ENCODE measurements at places on chromosomes 3 and 15.

GRCh38 chr3:142586803-142587406, 8.4 kb upstream of the ATR start:
- DNase-seq, result peak; percentile 2

DNA sequence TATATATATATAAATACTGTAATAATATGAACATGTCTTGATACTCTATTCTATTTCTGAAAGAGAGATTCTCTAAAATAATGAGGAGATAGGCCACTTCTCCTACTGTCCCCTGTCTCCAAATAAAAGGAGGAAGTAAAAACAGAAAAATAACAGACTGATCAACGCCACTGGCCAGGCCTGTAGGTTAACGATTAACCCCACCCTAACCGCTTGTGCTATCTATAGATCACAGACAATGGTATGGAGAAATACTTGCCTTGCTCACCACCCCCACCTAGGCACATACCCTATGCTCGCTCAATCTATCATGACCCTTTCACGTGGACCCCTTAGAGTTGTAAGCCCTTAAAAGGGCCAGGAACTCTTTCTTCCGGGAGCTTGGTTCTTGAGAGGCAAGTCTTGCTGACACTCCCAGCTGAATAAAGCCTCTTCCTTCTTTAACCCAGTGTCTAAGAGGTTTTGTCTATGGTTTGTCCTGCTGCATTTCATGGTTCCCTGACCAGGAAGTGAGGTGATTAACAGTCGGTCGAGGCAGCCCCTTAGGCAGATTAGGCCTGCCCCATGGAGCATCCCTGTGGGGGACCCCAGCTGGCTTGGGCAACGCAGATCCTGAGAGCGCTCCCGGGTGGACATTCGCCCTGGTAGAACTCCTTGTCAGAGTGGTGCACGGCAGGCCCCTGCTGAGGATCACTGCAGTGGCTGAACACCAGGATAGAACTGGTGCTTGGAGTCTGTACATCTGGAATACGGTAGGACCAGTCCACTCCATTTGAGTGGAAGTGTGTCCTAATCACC, 521.8 kb upstream of the CNTN3 start:
- DNase-seq, result no peak

GRCh38 chr15:62940755-62941361, 101.7 kb upstream of the TPM1 start:
- no peak for DNase-seq

GRCh38 chr3:61595288-61595687, 33.9 kb downstream of the PTPRG start:
- DNase-seq, result no peak

- no peak for DNase-seq
Measured at GRCh38 chr3:186160691-186161243, 51.9 kb upstream of the ETV5 start.

GRCh38 chr3:156109989-156110388, 10.4 kb upstream of the KCNAB1 start:
- no peak for DNase-seq

DNA sequence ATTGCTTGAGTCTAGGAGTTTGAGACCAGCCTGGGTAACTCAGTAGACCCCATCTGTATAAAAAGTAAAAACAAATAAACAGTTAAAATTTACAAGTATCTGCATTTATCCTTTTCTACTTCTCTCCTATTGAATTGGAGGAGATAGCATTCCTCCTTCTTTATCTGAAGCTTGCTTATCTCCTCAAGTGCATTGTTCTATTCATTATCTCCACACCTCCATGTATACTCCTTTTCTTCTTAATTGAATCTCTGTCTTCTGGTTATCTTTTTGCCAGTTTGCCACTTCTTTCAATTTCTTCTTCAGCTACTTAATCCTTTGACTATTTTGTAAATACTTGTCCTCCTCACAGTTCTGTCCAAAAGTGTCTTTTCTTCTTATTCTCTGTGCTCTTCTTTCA, 88.6 kb downstream of the STRIT1 start:
- no peak for DNase-seq

GRCh38 chr15:68340726-68341671, 63.5 kb downstream of the FEM1B start:
- no peak for DNase-seq

- DNase-seq, result no peak
Measured at GRCh38 chr3:55407426-55407820, 79.7 kb downstream of the WNT5A start.

- DNase-seq, result no peak
Measured at GRCh38 chr3:123405021-123405420, 43.9 kb downstream of the ADCY5 start.

DNA sequence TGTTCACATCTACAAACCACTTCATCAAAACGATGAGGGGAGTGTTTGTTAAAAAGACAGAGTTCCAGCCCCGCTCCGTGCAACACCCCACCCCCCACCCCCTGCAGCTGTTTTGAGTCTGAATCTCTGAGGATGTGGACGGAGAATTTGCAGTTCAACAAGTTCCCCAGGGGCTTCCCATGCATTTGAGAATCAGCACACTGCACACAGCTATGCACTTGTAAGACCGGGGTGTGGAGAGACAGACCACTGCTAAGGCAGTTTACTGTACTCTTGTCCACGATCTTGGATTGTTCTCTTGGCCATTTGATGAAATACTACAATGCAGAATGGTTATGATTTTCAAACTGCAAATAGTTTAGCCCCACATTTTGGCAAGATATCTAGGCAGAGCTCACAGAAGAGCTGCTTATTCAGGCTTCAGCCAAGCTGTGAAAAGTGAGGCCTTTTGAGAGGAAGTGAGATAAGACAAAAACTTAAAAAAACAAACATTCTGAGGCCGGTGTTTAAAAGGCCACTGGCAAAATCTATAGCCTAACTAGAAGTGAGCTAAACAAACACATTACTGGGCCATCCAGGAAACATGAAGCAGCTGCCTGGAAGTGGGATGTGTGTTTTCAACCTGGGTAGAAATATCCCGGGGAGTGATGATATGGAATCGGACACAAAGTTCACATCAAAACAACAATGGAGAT, 308.2 kb upstream of the ADAMTS9 start:
- DNase-seq, result no peak

GRCh38 chr3:59056706-59057105, 6.9 kb upstream of the CFAP20DC start:
- DNase-seq, result no peak

GRCh38 chr15:64532521-64533315, 72.3 kb downstream of the ZNF609 start:
- no peak for DNase-seq

DNA sequence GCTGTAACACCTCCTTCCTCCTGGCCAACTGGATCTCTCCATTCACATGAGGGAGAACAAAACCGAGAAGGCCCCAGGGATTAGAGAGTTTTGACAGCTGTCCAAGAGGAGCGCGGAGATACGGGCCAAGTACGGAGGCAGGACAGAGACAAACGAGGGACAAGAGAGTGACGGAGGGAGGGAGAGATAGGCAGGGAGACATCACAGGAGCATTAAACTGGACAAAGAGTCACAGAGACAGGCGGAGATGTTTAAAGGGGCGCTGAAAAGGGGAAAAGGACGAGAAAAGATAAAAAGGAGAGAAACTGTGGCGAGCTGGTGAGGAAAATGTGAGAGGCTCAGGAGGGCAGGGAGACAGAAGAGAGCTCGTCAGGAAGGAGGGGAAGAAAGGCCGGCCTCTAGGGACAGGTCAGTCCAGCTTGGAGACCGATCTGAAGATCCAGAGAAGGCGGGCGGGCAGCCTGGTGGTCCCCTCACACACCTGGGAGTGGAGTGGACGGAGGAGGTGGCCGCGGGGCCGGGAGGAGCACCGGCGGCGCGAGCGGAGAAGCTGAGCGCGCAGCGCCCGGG, 40.5 kb upstream of the ROPN1 start:
- DNase-seq, result peak; percentile 71

DNA sequence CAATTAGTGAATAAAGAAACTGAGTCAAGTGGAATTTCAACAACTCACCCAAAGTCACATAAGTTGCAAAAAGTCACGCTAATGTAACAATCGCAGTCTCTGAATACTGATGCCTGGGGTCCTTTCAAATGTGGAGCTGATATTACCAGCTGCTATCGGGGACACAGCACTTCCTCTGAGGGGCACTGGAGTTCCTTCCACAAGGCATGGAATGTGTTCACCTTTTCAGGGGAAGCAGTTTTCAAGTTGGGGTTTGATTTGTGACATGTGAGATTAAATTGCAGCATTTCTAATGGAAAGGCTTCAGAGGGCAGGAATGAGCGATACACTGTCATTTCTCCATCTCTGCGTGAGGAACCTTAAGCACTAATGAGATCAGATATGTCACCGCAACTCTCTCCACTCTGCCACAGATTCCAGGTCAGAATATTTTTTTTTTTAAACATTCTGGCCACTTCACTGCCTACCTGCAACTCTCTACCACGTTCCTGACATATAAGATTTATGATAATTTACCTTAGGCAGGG, 807.2 kb upstream of the CFAP20DC start:
- no peak for DNase-seq

DNA sequence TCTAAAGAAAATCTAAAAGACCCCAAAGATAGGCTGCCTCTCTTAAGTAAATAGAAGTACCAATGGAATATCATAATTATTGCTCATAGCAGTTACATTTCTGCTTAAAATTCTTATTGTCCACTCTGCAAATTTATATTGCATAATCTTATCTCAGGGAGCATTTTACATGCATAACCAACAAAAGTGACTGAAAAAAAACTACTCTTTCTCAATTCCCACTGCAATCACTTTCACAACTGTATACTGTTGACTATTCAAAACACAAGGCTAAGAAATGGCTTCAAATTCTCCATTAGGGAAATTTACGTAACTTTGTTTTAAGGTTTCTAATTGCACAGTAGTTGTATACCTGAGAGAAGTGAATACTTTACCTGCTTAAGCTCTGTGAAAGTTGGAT, 56.3 kb downstream of the HMG20A start:
- no peak for DNase-seq

DNA sequence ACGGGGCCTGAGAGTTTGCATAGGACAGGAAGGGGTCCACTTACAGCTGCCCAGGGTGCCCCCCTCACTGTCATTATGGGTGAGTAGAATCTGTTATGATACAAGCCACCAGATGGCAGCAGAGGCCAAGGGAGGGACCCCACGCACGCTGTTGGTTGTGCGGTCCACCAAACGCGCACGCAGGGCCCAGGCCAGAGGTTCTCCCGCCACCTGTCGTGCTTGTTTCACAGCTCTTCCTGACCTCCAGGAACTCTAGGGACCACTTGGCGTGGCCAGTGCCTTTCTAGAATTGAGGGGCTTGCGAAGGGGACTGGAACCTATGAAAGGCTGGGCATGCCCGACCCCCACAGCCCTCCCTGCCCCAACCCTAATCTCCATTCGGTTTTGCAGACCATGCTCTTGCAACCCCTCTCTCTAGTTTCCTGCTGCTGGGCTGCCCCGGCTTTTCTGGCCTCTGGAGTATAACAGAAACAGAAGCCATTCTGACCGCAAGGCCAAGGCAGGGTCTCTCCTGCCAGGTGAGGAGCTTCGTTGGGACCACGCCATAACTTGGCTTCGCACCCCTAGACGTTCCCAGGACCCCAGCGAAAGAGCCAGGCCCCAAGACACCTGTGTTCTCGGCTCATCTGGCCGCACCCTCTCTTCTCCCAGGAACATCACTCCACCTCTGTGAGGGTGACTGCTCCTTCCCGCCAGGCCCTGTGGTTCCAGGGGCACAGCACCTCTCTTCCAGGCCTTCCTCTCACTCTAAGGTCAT, 46.0 kb downstream of the ALDH1L1 start:
- DNase-seq, result peak; percentile 5

DNA sequence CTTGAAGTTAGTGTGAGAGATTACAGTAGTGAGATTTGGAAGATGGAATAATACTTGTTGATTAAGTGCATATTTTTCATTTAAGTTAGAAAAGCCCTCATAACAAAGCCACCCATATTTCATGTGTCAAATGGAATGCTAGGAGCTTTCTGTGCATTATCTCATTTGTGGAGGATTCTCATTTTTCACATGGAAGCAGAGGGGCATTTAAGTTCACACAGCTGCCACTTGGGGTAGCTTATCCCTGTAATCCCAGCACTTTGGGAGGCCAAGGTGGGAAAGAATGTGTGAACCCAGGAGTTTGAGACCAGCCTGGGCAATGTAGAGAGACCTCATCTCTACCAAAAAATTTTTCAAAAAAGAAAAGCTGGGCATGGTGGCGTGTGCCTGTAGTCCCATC, 55.2 kb downstream of the RAB7A start:
- DNase-seq, result no peak

DNA sequence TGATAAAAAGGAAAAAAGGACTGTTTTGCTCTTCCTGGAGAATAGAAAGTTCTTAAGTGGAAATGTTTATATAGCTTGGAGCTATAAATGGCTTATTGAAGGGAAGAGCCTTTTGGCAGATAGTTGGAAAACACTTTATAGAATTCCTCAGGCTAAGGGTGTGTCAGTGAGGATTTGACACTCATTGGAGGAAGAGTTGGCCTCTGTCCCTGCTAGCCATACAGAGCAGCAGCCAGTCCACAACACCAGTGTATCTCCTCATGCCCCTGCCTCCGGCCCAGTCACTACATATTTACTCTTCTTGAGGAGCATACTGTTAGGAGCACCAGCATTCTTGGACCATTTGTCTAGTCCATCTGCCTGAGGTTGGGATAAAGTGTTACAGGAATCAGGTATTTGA, 36.2 kb downstream of the KLHL18 start:
- DNase-seq, result no peak

DNA sequence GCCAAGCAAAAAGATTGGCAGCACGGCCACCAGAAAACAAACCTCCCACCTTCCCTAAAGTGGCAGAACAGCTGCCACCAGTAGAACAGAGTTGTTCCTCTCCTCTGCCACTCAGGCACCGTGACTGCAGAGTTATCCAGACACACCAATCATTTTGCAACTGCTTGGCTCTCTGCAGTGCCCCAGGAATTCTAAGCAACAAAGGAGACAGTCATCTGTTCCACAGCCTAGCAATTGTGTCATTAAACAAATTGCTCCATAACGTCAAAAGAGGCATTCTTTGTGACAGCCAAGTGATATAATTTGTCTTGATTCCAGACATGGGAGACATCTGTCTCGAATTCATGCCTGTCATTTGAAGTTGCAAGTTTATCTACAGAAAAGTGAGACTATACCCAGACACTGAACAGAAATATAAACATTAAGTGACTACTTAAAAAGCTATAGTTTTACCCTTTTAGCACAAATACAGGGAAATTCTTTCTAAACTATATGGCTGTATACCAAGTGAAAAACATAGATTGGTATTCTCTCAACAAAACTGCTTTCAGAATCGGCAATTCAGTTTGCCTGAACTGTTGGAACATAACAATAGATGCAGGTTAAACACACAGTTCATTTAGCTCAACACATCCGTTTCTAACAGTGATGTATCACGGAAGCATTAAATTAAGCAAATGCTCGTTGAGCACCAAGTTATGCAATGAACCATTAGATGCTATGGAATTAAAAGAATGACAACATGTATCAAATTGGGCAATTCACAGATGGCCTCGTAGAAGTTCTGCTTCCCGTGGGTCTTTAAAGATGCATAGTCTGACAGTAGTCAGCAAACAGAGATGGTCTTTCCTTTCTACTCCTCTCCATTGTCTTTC, 281.3 kb downstream of the FGF12 start:
- no peak for DNase-seq

- DNase-seq, result no peak
Measured at GRCh38 chr3:52468336-52468735, 12.9 kb downstream of the NISCH start.
